Neural crest cell (in vitro differentiated cells): ENCODE measurements at places on chromosomes 4 and X. TPM values are rescaled to one million over a fixed set of nuclear protein-coding genes. Genes with fewer than 3 reads are reported as not detected.

CENPVL1 gene
- total RNA-seq, result 1.3 and 1.6 TPM in 2 replicates

DCHS2 gene
- total RNA-seq, result 0.91 and 1.2 TPM in 2 replicates

GUCY1A1 gene
- 0.44 and 0.75 TPM in 2 replicates for total RNA-seq

TMEM47 gene
- 42.0 and 45.4 TPM in 2 replicates for total RNA-seq

FGD1 gene
- 34.0 and 36.6 TPM in 2 replicates for total RNA-seq

SLC6A8 gene
- 123 and 125 TPM in 2 replicates for total RNA-seq

SEPTIN11 gene
- 187 and 192 TPM in 2 replicates for total RNA-seq

TLR8 gene
- total RNA-seq, result not detected in 2 replicates

FGA gene
- total RNA-seq, result not detected in 2 replicates
